ENCODE measurements at places on chromosomes 13 and 19. TPM values are rescaled to one million over a fixed set of nuclear protein-coding genes. Genes with fewer than 3 reads are reported as not detected.

- DNase-seq = no peak
Observed at GRCh38 chr19:55088543-55089341, 13.1 kb downstream of the EPS8L1 start.

- no peak for DNase-seq
Observed at GRCh38 chr19:2494447-2495129, 18.7 kb downstream of the GADD45B start.

GRCh38 chr13:39960191-39960590 lies 304.7 kb downstream of the COG6 start:
- no peak for DNase-seq

Gene SERPINE3
- 0.77 TPM for polyA plus RNA-seq

Gene CFD
- 1.4 TPM for polyA plus RNA-seq

Gene BRME1
- 3.0 TPM for polyA plus RNA-seq

DNA sequence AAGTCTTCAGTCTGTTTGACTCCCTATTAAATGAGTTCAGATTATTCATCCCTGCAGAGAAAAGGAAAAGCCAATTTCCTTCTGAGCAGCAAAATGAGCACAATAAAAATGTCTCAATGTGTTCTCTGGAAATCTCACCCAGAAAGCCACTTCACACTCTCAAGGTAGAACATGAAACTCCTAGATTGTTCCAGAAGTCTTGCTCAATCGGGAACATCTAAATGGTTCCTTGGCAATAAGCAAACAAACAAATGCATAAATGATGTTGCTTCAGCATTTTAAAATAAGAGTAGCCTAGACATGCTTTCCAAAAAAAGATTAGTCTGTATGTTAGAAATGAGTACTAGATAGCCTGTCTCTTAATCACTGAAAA lies 59.7 kb upstream of the TNFRSF19 start:
- no peak for DNase-seq

Gene PPAN
- polyA plus RNA-seq = 28.5 TPM

GRCh38 chr19:4360641-4361151 lies 17.3 kb downstream of the MPND start:
- no peak for DNase-seq

- no peak for DNase-seq
Observed at GRCh38 chr13:21595546-21595822, 8.5 kb downstream of the MICU2 start.

- DNase-seq = peak; percentile 93
Observed at GRCh38 chr19:10106100-10106936, at the start of gene PPAN. Gene PPAN, plus strand, starts transcription at chr19:10106362. Its CDS starts 33 bp downstream, at chr19:10106395.

DNA sequence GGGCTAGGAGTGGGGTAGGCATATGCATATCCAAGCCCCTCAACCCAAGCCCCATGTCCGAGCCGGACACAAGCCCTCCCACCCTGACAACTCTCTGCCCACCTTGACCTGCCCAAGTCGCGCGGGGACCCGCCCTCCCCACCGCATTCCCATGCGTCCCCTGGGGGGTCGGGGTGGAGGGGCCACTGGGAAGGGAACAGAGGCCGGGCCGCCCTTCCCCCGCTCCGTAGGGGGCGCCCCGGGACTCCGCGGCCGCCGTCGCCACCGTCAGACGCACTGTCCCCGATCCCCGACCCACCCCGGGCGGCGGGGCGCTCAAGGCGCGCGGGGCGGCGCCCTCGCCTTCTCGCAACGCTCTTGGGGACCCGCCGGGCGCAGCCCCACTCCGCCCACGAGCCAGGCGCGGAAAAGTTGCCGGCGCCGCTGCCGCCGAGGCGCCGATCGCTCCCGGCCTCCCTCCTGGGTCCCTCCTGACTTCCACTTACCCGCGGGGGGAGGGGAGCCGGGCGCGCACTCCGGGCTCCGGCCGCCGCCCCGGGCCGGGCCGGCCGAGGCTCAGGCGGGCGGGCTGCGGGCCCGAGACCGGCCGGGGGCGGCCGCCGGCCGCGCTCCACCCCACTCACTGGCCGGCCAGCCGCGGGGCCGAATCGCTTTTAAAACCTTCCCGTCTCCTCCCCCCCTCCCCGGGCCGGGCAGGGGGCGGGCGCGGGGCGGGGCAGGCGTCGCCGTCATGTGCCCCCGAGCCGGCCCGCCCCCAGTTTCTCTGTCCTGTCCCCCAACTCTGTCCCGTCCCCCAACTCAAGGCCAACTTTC lies 34.4 kb upstream of the NANOS3 start:
- DNase-seq = no peak

Gene ADPRHL1
- 295 TPM for polyA plus RNA-seq

- no peak for DNase-seq
Observed at GRCh38 chr13:80203496-80203895, 137.4 kb downstream of the SPRY2 start.

DNA sequence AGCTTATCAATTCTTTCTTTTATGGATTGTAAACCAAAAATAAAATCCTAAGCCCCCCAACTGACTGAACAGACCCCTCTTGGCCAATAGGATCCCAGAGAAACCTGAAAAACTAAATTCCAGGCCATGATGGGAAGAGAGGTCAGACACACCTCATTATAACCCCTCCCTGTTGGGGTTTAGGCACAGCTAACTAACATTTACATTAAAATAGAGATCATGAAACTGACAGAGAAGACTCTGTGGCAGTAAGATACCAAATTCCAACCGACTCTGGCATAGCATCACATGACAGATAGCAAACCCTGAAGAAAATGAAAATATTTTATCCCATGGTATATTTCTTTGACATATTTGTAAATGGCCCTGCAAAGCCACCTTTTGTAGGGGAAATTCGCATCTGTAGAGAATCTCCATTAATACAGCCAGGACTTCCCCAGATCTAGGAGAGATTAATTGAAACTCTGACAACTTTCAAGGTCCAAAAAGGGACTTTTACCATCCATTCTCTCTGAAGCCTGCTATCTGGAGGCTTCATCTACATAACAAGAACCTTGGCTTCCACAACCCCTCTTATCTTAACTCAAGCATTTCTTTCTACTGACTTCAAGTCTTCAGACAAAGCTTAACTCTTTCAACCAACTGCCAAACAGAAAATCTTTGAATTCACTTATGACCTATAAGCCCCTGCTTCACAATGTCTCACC lies 27.1 kb upstream of the GAS6 start:
- DNase-seq = no peak
